ENCODE measurements at places on chromosomes 2 and 18.

GRCh38 chr2:23567161-23567756, 182.3 kb downstream of the KLHL29 start:
- DNase-seq, result no peak

- peak; percentile 78 for DNase-seq
These were observed 235.7 kb downstream of the CDCA7 start for GRCh38 chr2:173590276-173590861.

DNA sequence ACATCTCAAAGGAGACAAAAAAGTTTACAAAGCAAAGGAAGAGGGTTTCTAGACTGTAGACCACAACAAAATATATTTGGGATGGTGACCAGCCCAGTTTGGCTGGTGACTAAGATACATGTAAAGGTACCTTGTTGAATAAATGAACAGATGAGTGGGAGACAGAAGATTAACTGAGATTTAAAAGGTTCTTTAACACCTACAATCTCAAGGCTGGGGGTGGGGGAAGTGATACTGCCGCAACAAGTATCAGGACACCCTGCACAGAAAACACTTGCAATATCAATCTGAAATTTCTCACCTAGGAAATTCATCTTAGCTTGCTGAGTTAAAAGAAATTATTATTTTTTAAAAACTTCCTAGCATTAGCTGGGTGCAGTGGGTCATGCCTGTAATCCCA, 8.3 kb downstream of the RNF149 start:
- DNase-seq, result no peak

GRCh38 chr2:43082903-43083677, 143.3 kb downstream of the ZFP36L2 start:
- no peak for DNase-seq

- DNase-seq, result no peak
These were observed 132.2 kb downstream of the CLIP4 start for GRCh38 chr2:29247336-29247914.

DNA sequence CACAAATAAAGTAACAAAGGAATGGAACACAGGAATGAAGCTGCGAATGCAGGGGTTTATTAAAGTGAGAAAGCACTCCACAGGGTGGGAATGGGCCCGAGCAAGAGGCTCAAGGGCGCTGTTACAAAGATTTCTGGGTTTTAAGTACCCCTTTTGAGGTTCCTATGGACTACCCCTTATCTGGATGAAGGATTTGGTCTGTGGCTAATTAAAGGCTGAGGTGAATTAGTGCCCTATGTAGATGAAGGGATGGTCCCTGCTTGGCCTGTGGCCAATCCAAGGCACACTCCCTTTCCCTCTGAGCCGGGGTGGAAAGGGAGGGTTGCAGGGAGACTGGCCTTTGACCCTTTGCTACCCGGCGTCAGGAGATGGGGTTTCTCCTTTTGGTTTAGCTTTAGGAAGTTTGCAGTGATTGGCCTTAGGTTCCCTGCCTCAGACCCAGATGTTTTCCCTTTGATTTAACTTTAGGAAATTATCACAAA, 47.5 kb upstream of the CNGA3 start:
- no peak for DNase-seq
